Thyroid gland (tissue), 4 donors: ENCODE measurements at places on chromosomes 11 and 22. TPM values are rescaled to one million over a fixed set of nuclear protein-coding genes. Genes with fewer than 3 reads are reported as not detected.

- no peaks in the 10 kb centered on the region for H3K36me3 ChIP-seq
- no peaks in the 10 kb centered on the region for H3K27me3 ChIP-seq
- peaks cover 4% of the 10 kb centered on the region for H3K4me1 ChIP-seq
- DNase-seq: no peak
These were observed 34.2 kb downstream of the TCF20 start for GRCh38 chr22:42236268-42236667.

DNA sequence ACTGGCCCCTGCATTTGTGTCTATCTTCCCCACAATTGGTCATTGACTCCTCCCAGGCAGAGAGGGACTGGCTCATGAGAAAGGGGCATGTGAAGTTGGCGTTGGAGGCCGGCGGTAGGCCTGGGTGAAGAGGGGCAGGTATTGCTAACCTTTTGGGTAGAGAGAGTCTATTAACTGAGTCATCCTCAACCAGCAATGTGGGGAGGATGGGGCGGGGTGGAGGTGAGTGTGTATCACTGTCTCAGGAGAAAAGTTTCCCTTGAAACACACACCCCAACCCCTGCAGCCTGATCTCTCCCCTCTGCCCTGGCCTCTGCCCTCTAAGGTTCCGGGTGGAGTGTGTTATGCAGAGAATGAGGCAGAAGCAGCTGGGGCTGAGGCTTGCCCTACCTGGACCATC lies 60.1 kb upstream of the PHF21B start:
- no peak overlapping the region for H3K4me3 ChIP-seq
- H3K27me3 ChIP-seq: no peaks in the 10 kb centered on the region
- DNase-seq: no peak
- H3K27ac ChIP-seq: no peak overlapping the region
- no peaks in the 10 kb centered on the region for H3K36me3 ChIP-seq
- H3K4me1 ChIP-seq: no peaks in the 10 kb centered on the region

GRCh38 chr11:105110688-105111030 lies 28.9 kb downstream of the CARD18 start:
- no peak overlapping the region for H3K27ac ChIP-seq
- no peaks in the 10 kb centered on the region for H3K4me1 ChIP-seq
- H3K36me3 ChIP-seq: no peaks in the 10 kb centered on the region
- no peak overlapping the region for H3K4me3 ChIP-seq
- no peak for DNase-seq

The IL18 gene
- 6.6 TPM for total RNA-seq

The MMP7 gene
- total RNA-seq: 1.2 TPM

DNA sequence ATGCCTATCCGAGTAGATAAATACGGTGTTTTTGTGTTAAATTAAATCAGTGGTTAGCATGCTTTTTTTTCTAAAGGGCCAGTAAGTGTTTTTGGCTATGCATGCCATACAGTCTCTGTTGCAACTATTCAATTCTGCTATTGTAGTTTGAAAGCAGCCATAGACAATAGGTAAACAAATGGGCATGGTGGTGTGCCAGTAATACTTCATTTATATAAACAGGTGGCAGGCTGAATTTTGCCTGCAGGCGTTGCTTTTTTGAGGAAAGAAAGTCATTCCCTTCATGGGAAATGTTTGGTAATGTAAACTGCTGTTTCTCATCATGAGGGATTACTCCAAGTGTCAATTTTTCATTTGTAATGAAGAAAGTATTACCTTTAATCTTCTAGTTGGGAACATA lies 106.5 kb downstream of the TMEM135 start:
- no peak overlapping the region for H3K4me3 ChIP-seq
- H3K27ac ChIP-seq: no peak overlapping the region
- no peaks in the 10 kb centered on the region for H3K27me3 ChIP-seq
- H3K36me3 ChIP-seq: no peaks in the 10 kb centered on the region

DNA sequence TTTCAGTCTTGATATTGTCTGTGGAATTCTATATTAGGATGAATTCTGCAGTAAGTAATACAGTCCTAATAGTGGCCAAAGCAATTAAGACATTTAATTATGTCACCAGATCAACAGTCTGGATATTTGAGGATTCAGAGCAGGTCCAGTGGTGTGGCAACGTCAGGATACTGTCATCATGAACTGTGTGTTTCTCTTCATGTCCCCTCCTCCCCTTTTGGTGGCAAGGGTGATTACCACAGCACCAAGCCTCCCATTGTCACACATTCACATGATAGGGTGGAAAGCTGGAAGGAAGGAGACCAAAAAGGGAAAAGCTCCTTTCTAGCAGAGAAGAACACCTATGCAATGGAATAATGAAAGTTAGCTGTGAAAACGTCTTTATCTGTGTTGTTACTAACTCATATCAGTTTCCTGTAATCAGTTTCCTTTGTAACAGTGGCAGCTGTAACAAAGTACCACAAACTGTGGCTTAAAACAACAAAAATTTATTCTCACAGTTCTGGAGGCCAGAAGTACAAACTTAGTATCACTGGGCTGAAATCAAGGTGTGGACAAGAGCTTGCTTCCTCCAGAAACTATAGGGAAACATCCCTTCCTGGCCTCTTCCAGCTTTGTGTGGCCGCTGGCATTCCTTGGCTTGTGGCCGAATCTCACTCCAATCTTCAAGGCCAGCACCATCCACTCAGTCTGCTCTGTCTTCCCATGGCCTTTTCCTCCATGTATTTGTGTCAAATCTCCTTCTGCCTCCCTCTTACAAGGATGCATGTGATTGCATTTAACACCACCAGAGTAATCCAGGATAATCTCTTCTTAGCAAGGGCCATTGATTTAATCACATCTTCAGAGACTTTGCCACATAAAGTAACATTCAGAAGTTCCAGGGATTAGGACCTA lies 6.5 kb upstream of the RBM14 start:
- H3K27ac ChIP-seq: no peak overlapping the region
- H3K27me3 ChIP-seq: no peaks in the 10 kb centered on the region
- no peak for DNase-seq

- DNase-seq: peak; percentile 89
- H3K4me3 ChIP-seq: peak within 1 kb of the TSS; percentile 30
- peaks cover 16% of the 10 kb centered on the region for H3K4me1 ChIP-seq
- peak within 1 kb of the TSS; percentile 92 for H3K27ac ChIP-seq
These were observed at the start of gene TRIM5 for GRCh38 chr11:5684646-5685362. Gene TRIM5, minus strand, starts transcription at chr11:5685074. Its CDS starts 4,897 bp downstream, at chr11:5680177.

GRCh38 chr11:73382183-73382582 lies 6.0 kb downstream of the RELT start:
- H3K27ac ChIP-seq: no peak overlapping the region
- no peaks in the 10 kb centered on the region for H3K36me3 ChIP-seq
- no peak overlapping the region for H3K4me3 ChIP-seq

The BARX2 gene
- total RNA-seq: 0.78 TPM

GRCh38 chr22:19374410-19374809 lies 57.1 kb downstream of the HIRA start:
- no peak for DNase-seq
- peaks cover 67% of the 10 kb centered on the region for H3K36me3 ChIP-seq
- no peak overlapping the region for H3K27ac ChIP-seq
- no peaks in the 10 kb centered on the region for H3K27me3 ChIP-seq

GRCh38 chr22:32831584-32831983 lies 30.1 kb downstream of the TIMP3 start:
- peak overlapping the region; percentile 79 for H3K27ac ChIP-seq
- no peak for DNase-seq
- H3K4me3 ChIP-seq: no peak overlapping the region
- H3K36me3 ChIP-seq: no peaks in the 10 kb centered on the region

GRCh38 chr11:65487467-65488272 lies 11.2 kb upstream of the MALAT1 start:
- H3K4me1 ChIP-seq: peaks cover 70% of the 10 kb centered on the region
- H3K27ac ChIP-seq: peak overlapping the region; percentile 98
- H3K27me3 ChIP-seq: no peaks in the 10 kb centered on the region
- peak; percentile 100 for DNase-seq
- H3K4me3 ChIP-seq: peak overlapping the region; percentile 16

GRCh38 chr22:17159504-17159951 lies 451 bp upstream of the HDHD5 start:
- peak overlapping the region; percentile 35 for H3K27ac ChIP-seq
- peak; percentile 49 for DNase-seq
- H3K4me1 ChIP-seq: peaks cover 15% of the 10 kb centered on the region
- H3K4me3 ChIP-seq: peak overlapping the region; percentile 63
- H3K36me3 ChIP-seq: no peaks in the 10 kb centered on the region
- no peaks in the 10 kb centered on the region for H3K27me3 ChIP-seq

GRCh38 chr11:67732045-67732787 lies 57.8 kb upstream of the ALDH3B2 start:
- no peaks in the 10 kb centered on the region for H3K27me3 ChIP-seq
- peak; percentile 24 for DNase-seq
- no peaks in the 10 kb centered on the region for H3K36me3 ChIP-seq
- H3K27ac ChIP-seq: no peak overlapping the region
- H3K4me1 ChIP-seq: no peaks in the 10 kb centered on the region

DNA sequence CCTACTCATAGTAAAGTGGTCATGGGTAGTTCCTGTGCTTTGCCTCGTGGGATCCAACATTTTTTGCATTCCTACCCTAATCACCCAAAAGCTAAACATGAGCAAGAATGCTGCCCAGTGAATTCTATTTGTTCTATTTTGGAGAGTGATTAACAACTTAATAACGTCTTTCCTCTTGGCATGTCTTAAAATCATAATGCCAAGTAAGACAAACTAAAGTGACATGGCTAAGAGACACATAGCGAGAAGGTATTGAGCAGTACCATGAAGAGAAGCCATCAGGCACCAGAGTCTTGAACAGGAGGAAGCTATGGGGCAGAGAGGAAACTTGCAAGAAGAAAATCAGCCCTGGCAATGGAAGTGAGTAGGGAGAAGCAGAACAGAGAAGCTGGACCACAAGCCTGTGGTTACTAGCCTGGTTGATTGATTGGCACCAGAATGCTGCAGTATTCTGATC lies 32.0 kb downstream of the EXPH5 start:
- no peak overlapping the region for H3K27ac ChIP-seq
- no peak overlapping the region for H3K4me3 ChIP-seq
- no peak for DNase-seq
- H3K4me1 ChIP-seq: no peaks in the 10 kb centered on the region
- no peaks in the 10 kb centered on the region for H3K27me3 ChIP-seq
- H3K36me3 ChIP-seq: no peaks in the 10 kb centered on the region

DNA sequence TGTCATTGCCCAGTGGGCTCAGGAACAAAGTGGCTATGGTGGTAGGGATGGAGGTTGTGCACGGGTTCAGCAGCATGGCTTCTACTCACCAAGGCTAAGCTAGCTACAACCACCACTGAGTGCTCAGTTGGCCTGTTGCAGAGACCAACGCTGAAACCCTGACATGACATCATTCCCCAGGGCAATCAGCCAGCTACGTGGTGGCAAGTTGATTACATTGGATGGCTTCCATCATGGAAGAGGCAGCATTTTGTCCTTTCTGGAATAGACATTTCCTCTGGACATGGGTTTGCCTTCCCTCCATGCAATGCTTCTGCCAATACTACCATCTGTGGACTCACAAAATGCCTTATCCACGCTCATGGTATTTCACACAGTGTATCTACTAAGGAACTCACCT lies 634.3 kb downstream of the OPCML start:
- no peaks in the 10 kb centered on the region for H3K4me1 ChIP-seq
- H3K27ac ChIP-seq: no peak overlapping the region
- no peak for DNase-seq
- no peak overlapping the region for H3K4me3 ChIP-seq

The PANX3 gene
- not detected for total RNA-seq

DNA sequence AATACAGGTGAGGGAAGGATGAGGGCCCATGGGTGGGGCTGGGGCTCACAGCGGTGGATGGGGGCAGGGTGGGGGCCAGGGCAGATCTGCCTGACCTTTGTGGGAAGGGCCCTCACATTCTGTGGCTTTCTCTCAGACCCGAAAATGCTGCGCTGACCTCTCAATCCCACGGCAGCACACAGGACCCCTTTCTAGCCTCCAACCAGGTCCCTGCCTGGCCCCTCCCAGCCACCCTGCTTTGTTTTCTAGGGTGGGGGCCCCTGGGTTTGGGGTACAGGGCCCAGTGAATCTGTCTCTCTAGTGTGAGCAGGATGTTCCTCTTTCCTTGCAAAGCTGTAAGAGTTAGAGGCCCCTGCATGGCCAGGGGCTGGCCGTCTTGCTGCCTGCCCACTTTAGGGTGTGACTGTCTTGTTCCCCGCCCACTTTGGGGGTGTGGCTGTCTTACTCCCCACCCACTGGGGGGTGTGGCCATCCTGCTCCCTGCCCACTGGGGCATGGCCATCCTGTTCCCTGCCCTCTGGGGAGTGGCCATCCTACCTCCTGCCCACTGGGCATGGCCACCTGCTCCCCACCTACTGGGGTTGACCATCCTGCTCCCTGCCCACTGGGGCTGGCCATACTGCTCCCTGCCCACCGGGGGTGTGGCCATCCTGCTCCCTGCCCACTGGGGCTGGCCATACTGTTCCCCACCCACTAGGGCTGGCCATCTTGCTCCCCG lies 11.5 kb downstream of the PARVG start:
- no peaks in the 10 kb centered on the region for H3K27me3 ChIP-seq
- H3K4me1 ChIP-seq: no peaks in the 10 kb centered on the region
- no peaks in the 10 kb centered on the region for H3K36me3 ChIP-seq
- H3K4me3 ChIP-seq: no peak overlapping the region
- DNase-seq: no peak
- H3K27ac ChIP-seq: no peak overlapping the region
